ENCODE measurements at places on chromosomes 6 and 20. TPM values are rescaled to one million over a fixed set of nuclear protein-coding genes. Genes with fewer than 3 reads are reported as not detected.
A peak's percentile ranks its signal among the peaks of the same experiment; 100 is the strongest.

The TMEM30A gene
- polyA plus RNA-seq, result 26.7 TPM

DNA sequence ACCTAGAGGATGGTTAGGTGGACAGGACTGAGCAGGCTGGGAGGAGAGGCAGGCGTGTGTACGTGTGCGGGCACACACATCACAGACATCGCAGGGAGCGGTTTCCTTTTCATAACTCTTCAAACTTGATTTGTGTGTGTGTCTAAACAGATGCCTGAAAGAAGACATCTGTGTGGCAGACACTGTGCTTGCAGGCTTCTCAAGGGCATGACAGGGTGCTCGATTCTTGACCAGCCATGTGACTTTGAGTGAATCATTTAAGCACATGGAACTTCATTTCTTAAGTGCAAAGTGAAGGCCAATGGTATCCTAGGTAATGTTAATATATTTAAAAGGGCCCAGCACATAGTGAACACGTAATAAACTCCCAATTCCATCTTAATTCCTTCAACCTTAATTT lies 186.5 kb downstream of the SCP2D1 start:
- no peak overlapping the region for H3K4me3 ChIP-seq
- H3K27ac ChIP-seq, result no peak overlapping the region
- H3K4me1 ChIP-seq, result no peaks in the 10 kb centered on the region
- no peaks in the 10 kb centered on the region for H3K27me3 ChIP-seq
- H3K36me3 ChIP-seq, result no peaks in the 10 kb centered on the region
- no peak for DNase-seq

The CST4 gene
- not detected for polyA plus RNA-seq

The SLC17A3 gene
- not detected for polyA plus RNA-seq

The SCRT2 gene
- not detected for polyA plus RNA-seq

The EFCAB8 gene
- polyA plus RNA-seq, result not detected

DNA sequence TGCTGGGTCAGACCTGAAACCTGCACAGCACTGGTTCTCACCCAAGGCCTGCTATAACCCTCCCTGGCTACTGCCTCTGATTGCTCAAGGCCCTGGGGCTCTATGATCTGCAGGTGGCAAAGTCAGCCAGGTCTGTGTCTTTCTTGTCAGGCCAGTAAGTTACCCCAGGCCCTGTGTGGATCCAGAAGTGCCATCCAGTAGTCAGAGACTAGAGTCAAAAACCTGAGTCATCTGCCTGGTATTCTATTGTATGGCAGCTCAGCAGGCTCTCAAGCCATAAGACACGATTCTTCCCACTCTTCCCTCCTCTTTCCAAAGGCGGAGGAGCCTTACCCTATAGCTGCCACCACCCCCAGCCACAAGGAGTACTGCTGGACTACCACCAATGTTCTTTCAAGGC lies 593.0 kb downstream of the FRK start:
- no peaks in the 10 kb centered on the region for H3K4me1 ChIP-seq
- no peaks in the 10 kb centered on the region for H3K27me3 ChIP-seq
- H3K27ac ChIP-seq, result no peak overlapping the region
- H3K4me3 ChIP-seq, result no peak overlapping the region

DNA sequence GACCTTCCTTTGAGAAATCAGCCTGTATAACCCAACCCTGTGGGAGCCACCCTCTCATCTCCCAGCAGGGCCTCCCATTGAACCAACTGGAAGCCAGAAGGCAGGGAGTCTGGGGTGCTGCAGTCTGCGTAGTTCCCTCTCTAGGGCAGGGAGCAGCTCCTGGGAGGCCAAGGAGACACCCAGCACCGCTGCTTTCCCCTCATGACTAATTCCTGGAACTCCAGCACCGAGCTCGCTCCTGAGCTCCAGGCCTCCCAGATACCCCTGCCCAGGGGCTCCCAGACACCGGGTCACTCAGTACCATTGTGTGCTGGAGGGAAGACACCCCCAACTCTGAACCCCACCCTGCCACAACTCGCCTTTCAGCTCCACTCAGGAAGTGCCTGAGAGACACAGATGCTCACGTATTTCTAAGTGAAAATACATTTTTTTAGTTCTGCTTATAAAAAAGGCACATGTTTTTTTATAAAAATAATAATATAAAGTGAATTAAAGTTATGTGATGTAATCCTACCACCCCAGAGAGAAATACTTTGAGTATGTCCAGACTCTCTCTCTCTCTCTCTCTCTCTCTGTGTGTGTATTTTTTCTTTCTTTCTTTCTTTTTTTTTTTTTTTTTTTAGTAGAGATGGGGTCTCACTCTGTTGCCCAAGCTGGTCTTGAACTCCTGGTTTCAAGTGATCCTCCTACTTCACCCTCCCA lies 17.5 kb downstream of the PIM1 start:
- peak overlapping the region; percentile 49 for H3K4me3 ChIP-seq
- H3K27ac ChIP-seq, result peak overlapping the region; percentile 77
- peak; percentile 27 for DNase-seq
- H3K36me3 ChIP-seq, result no peaks in the 10 kb centered on the region

DNA sequence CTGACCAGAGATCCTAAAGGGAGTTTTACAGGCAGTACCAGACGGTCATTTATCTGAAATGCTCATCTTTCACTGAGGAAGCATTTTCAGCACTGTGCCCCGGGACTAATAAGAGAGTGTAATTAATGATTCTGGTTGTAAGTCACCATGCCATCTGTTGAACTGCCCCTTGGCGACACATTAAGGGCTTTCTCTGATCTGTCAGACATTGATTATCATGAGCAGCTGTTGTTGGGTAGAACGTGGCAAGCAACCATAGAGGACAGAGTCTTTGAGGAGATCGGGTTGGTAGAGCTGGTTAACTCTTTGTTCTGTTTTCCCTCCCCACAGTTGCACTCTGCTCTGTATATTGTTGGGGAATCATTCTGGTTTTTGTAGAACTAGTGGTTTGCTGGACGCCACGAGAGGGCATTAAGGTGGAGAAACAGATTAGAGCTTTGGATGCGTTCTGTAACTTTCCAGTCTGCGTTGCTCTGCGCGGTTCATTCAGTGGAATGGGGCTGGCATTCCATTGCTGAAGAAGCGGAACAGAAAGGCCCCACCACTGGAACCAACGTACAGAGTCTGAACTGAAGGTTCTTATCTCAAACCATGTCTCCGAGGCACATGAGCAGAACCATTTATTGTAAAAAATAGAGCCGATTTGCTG lies 34.3 kb downstream of the RPRD1B start:
- H3K4me3 ChIP-seq, result no peak overlapping the region
- H3K4me1 ChIP-seq, result no peaks in the 10 kb centered on the region
- H3K36me3 ChIP-seq, result peaks cover 54% of the 10 kb centered on the region
- no peaks in the 10 kb centered on the region for H3K27me3 ChIP-seq
- H3K27ac ChIP-seq, result no peak overlapping the region

DNA sequence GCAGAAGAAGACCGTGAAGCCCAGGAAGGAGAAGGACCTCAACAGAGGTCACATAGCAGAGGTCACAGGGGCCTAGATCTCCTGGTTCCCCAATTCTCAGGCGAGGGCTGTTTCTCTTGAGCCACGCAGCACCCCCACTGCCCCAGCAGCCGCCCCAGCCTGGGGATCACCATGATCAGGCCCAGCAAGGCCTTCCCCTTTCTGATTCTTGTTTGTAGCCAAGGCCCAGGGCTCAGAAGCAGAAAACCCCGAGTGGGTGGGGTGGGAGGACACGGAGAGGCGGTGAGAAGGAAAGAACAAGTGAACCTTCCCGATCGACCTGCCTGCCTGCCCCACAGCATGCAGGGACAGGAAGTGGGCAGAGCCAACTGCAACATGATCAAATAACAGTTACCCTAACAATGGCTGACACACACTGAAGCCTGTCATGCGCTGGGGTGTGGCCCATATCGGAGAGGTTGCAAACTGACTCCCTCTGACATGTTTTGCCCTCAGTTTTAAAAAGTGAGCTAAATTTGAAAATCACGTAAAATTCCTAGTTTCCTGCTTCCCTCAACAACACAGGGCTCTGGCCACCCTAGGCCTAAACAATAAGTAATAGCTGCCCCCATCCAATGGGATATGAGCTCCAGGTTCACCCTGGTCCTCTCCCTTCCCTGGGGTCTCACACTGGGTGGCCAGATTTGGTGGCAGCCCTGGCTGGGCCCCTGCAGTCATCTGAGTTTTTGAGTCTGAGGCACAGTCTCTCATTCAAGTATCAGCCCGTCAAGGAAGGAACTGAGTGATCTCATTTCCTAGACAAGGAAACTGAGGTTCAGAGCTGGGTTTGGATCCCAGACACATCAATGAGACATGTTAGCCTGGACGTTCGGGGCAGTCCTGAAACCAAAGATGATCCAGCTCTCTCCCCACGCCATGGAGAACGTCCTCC lies 6.5 kb downstream of the PEDS1 start:
- peaks cover 3% of the 10 kb centered on the region for H3K36me3 ChIP-seq
- peak overlapping the region; percentile 44 for H3K4me3 ChIP-seq
- no peaks in the 10 kb centered on the region for H3K27me3 ChIP-seq
- H3K27ac ChIP-seq, result peak overlapping the region; percentile 85

- H3K36me3 ChIP-seq, result no peaks in the 10 kb centered on the region
- no peaks in the 10 kb centered on the region for H3K4me1 ChIP-seq
- H3K27me3 ChIP-seq, result no peaks in the 10 kb centered on the region
- DNase-seq, result no peak
- H3K4me3 ChIP-seq, result no peak overlapping the region
These were observed 26.5 kb upstream of the MTRF1L start for GRCh38 chr6:153028963-153029362.

DNA sequence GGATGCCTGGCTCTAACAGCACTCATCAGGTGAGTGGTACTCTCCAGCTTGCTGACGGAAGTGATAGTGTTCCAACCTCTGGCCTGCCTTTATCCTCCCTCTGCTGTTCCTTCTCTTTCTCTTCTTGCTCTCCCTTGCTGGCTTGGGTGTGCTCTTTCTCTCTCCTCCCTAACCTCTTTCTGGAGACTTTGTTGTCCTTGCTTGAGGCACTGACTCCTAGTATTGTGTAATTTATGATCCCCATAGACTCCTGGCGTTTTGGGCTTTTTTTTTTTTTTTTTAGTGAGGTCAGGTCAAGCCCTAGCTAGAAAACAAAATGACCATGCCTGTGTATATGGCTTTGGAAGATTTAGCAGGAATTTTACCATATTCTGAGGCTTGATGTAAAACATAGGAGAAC lies 84.7 kb upstream of the MRAP2 start:
- H3K4me3 ChIP-seq, result no peak overlapping the region
- DNase-seq, result no peak
- no peaks in the 10 kb centered on the region for H3K4me1 ChIP-seq

The HELZ2 gene
- polyA plus RNA-seq, result 5.8 TPM

All from naive thymus-derived CD4-positive, alpha-beta T cell (primary cell).